Effector memory CD8-positive, alpha-beta T cell (primary cell): ENCODE measurements at places on chromosomes 16 and 17.

GRCh38 chr17:64533784-64534183 lies 27.0 kb downstream of the CEP95 start:
- DNase-seq, result no peak

- no peak for DNase-seq
Measured at GRCh38 chr16:46591257-46591656, 29.9 kb downstream of the SHCBP1 start.

- peak; percentile 26 for DNase-seq
Measured at GRCh38 chr16:16025214-16025968, 76.0 kb downstream of the ABCC1 start.

DNA sequence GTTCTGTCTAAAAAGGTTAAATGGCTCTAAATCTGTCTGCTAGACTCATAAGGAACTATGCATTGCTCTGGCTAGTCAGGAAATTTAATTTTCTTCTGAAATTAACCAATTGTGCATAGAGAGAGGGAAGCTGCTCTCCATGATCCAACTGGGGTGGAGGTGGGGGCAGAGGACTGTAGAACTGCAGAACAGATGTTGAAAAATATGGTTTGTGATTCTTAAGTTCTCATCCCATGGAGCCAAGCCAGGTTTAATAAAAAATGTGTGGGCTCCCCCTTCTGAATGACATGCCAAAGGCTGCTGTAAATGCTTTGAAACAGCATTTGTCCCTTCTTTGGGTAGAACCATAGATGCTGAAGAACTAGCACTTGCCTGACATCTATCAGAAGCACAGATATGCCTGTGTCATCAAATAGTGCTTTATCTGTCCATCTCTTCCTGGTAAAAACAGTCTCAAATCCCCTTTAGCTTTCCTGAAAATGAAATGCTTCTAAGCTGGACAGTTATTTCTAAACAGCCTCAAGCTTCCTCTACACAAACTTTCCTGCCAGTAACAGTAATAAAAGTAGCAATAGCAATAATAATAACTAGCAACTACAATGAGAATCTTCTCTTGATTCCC lies 221.4 kb downstream of the CDH8 start:
- no peak for DNase-seq
